ENCODE measurements at places on chromosomes 2 and 18.
A peak's percentile ranks its signal among the peaks of the same experiment; 100 is the strongest.

- DNase-seq: no peak
These were observed 979.4 kb upstream of the CNTNAP5 start for GRCh38 chr2:123045713-123046112.

GRCh38 chr2:126244937-126245336 is 411.0 kb upstream of the GYPC start:
- DNase-seq: peak; percentile 48

DNA sequence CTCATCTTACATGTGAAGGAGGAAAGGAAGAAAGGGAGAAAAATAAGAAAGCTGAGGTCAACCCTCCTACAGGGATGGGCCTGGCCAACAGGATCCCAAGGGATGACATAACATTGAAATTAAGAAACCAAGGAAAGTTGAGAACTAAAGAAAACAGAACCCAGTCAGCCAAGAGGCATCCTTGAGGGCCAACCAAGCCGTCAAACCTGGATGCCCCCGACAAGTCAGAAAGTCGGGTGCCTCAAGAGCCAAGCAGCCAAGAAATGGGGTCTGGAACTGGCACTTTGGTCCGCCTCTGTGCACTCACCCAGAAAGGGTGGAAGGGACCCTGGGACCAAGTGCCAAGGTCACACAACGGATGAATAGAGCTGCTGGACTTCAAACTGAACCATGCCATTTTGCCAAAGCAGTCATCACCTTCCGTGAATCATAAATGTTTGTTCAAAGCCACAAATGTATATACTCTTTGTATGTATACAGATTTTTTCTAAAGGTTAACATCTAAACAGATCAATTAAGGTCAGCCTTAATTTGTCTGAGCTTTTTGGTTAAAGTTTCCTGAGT is 27.0 kb upstream of the PTPN4 start:
- DNase-seq: no peak

GRCh38 chr2:151043484-151043883 is 218.2 kb downstream of the RBM43 start:
- no peak for DNase-seq

DNA sequence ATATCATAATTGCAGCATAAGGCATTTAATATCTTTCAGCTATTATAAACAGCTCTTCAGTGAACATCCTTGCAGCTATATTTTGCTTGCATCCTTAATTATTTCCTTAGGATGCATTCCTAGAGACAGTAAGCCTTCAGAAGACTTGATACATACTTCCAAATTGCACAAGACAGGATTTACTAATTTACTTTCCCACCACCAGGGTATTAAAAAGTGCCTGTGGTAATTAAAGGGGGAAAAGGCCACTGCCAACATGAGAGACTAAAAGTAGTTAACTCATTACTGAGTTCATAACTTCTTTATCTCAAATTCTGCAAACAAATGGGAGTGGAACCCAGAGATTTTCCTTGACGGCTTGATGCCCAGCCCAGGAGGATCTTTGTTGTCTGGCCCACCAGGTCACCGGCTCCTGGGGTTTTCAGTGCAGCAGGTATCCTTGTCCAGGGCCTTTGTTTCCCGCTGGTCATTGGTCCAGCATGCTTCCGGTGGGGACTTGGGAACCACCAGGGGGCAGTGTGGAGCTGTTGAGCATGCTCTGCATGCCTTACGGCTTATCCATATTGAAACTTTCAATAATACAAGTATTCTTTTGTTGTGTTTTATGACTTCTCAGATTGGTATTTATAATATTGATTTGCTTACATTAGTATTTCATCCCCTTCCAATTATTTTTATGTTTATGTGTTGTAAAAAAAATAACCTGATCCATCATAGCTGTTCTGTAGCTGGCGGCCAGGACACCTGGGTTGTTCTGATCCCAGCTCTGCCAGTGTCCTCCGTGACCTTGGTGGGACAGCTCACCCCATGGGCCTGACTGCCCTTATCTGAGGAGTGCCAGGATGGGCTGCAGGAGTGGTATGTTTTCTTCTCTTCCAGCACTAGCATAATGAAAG is 61.4 kb downstream of the TGOLN2 start:
- DNase-seq: no peak

DNA sequence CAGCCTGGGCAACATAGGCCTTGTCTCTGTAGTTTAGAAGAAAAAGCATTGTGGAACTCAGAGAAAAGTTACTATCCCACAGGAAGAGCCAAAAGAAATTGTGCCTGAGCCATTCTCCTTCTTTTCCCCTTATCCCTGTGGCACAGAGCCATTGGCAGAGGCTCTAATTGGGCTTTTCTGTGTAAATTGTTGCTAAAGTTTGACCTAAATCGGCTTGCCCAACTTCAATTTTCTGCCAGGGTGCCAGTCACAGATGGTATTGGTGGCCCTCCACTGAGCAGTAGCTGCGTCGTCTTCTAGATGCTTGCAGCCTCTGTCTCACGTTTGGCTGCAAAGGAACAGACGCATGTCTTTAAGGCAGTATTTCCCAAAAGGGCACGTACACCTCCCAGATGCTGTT is 30.3 kb downstream of the ZNF532 start:
- no peak for DNase-seq

Data from GDM1 (cell line).